Esophagus mucosa (tissue), 1 donor: ENCODE measurements at places on chromosomes 2 and 18. TPM values are rescaled to one million over a fixed set of nuclear protein-coding genes. Genes with fewer than 3 reads are reported as not detected.
A peak's percentile ranks its signal among the peaks of the same experiment; 100 is the strongest.

DNA sequence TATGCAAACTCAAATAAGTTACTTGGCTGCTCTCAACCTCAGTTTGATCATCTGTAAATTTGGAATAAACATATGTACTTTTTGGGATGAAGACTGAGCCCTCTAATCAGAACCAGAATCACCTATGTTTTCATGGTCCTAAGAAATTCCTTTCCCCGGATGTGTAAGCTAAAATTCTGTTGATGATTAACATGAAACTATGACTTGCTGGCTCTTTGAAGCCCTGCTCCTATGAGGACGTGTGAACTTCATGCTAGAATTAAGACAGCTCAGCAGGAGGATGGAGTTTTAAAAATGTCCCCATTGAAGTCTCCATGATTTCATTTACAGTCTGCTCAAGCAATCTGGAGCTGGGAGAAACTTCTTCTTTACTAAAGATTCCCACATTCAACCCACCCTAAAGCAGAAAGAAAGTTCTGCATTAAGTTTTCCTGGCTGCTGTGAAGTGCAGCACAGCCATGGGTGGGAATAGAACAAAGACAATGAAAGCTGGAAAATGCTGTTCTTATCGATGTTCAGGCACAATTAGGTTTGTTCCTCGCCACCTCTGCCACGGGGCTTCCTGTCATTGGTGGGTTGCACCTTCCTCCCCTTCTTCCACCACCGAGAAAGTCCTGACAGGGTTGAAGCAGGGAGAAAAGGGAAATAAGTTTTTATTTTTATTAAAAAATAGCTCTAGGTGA is 50.9 kb downstream of the ADCYAP1 start:
- no peak for ATAC-seq

Gene REG3G
- total RNA-seq: not detected

- ATAC-seq: no peak
These were observed 251.7 kb upstream of the HNRNPA3 start for GRCh38 chr2:176960736-176961520.

DNA sequence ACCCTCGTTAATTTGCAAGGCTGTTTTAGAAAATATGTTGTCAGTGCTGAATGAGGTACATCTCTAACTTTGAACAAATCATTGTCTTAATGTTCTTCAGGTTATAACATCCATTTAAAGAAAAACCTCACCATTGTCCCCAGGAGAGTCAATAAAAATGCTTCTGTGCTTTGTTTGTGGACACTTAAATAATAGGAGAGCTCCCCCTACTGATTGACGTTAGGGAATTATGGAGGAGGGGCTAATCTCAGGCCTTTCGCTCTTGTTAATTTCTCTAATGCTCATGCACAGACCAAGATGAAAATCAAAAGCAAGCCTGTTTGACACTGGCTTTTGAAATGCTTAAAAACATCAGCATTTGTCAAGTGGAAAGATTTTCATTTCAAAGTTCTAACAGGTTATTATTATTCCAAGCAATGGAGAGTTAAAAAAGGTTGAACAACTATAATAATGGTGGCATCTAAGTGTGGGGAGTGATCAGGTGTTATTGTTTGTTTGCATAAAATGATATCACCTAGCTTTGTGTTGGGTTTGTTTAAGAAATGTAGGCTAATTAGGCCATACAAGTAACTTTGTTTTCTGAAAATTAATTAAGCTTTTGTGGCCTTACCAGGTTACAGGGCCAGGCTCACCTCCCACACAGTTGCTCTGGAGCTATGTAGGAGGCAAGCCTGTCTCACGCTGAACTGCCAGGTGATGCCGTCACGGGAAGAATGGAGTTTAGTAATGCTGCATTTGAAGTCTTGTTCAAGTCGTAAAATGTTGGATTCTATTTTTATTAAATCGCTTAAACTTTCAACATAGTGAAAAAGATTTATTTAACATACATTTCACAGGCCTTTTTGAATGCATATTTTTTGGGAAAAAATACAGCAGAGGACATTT is 51.7 kb upstream of the SMIM21 start:
- ATAC-seq: peak; percentile 66

Gene DTNA
- 2.3 TPM for total RNA-seq

DNA sequence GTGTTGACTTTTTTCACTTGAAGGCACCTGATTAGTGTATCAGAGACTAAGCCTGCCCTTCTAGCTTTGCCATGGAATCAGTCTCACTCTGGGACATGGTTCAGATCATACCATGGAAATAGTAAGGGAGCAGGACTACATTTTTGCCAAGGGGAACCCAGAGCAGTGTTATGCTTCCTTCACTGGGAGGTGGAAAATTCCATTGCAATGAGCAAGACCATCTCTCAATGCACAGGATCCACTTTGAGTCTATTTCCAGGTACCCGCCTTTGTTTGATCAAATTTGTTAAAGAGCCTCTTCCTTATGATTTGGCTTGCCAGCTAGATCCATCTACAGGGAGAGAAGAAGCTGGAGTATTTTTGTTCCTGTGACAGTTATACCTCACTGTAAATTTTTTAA is 395.8 kb downstream of the MTX2 start:
- no peak for ATAC-seq

Gene TMEM163
- 0.20 TPM for total RNA-seq

DNA sequence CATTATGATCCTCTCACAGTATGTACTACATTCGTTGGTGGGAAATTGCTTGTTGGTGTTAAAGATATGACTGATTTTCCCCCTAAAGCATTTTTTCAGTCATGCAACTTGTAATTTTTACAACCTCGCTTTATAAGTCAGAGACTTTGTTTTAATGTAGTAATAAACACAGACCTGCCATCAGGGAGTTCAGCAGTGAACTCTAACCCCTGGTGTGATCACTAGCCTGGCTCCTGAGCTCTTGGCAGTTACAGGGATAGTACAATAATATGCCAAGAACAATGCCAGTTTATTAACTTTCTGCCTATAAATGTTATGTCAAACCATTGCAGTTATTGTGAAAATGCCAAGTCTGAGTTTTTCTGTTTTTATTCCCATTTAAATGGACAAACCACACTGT is 93.8 kb downstream of the EDAR start:
- ATAC-seq: no peak

Gene RAB31
- total RNA-seq: 50.0 TPM

DNA sequence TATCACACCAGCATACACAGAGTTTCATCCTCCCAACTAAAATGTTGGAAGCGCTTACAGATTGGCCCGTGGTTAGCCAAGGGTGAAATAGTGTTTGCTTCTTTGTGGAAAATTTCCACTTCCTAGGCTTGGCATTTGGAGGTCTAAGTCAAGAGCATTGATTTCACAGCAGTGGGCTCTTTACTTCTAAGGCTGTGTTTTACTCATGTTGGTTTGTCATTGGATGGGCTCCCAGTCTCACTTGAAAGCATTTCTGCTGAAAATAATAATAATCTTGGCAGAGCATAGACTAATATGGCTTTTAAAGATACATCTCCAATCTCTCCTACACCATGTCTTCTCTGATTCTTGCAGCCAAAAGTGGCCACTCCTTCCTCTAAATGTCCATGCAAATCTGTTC is 82.9 kb downstream of the DYNAP start:
- ATAC-seq: no peak

Gene TTLL4
- 14.0 TPM for total RNA-seq

DNA sequence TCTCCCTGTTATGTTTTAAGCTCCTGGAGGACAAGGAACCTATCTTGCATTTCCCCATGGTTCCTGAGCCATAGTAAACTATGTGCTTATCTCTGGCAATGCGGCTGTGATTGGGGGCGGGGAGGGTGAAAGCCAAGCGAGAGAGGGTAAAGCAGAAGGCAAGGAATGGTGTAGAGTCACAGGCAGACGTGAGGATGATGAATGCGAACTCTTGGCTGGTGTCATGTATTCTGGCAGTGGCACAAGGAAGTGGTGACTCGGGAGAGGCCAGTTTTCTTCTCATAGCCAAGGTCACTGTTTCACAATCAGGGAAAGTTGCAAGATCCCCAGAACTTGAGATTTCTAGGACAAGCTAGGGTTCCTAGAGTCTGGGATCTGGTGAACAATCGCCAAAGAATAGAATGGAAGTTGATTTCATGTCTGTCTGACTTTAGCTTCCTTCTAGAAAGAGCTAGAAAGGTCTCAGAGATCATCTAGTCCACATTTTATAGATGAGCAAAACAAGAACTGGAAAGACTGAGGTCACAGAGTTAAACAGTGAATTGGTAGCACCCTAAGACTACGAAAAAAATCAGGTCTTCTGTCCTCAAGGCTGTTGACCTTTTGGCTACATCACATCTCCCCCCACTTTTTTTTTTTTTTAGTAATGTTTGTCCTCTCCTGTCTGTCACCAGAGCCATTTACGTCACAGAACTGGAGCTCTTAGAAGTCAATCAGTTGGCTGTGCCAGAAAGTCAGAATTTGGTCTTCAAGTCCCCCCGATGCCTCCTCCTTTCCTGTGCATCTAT is 137.0 kb downstream of the BCL11A start:
- peak; percentile 94 for ATAC-seq

DNA sequence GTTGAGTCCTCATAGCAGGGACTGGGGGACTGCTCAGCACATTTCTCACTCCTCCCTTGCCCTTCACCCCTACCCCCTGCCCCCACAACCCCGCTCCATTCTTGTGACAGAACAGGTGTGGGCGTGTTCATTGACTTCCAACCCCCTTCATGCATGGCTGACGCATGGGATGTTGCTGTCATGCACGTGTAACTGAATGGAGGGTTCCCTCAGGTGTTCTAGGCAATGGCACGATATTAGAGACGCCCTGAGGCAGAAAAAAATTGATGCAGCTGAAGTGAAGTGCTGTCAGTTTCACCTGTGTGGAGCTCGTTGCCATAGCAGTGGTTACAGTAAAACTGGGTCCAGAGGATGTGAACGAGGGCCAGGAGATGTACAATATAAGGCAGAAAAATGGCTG is 6.5 kb upstream of the THOC1 start:
- ATAC-seq: no peak

- ATAC-seq: no peak
These were observed 9.0 kb upstream of the NBAS start for GRCh38 chr2:15570104-15570503.

Gene CTAGE1
- not detected for total RNA-seq

DNA sequence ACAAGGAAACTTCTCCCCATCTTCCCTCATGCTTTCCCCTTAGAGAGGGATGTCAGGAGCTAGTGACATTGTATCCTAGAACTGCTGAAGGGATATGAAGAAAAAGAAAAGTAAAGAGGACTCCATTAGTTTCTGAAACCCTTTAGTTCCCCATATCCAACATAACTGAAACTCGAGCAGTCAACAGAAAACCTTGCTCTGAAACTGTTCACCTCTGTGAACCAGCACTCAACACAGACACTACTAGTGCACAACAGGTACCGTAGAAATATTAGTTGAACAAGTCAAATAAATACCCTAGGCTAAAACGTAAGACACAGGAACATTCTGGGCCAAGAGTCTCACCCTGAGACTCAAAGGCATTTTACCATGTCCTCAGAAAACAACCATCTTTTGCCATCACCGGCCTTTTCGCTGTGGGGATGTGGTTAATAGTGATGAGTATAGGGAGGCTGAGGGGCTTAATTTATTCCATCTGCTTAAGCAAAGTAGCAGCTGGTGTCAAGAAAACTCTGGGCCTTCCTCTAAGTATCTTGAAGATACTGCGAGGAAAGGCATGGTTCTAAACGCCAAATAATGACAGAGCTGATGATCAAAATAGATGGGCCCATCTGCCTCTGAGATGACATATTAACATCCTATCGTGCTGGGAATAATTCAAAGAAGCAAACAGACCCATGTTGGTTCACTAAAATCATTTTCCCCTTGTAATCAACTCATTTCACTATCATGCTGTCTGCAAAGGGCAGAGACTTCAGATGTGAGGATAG is 156.8 kb downstream of the STK39 start:
- ATAC-seq: no peak

DNA sequence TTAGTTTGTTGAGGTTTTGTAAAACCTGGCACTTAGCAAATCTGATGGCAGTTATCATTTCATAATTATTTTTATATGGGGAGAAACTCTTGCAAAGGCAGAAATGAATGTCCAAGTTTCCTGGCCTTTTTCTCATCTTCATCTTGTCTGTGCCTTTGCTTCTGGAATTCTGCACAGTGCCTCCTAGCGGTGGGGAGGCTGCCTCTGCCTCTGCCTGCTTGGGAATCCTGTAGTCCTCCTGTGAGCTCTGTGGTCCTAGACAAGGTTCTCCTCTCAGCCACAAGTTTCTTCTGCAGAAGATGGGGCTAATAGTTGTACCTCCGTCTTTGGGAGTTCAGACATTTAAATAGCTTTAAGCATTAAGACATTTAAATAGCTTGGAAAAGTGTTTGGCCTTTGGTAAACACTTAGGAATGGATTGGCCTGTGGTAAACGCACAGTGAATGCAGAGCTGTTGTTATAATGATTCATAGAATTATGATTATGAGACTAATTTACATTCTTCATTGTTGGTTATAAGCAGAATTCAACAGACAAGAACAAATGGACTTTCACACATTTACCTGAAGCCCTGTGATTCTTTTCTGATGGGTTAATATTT is 101.2 kb downstream of the ZNF236 start:
- no peak for ATAC-seq

Gene NDUFAF7
- 6.9 TPM for total RNA-seq

Gene ANKRD62
- total RNA-seq: 0.48 TPM

- ATAC-seq: no peak
These were observed 682 bp upstream of the SCLY start for GRCh38 chr2:238060096-238060541.

DNA sequence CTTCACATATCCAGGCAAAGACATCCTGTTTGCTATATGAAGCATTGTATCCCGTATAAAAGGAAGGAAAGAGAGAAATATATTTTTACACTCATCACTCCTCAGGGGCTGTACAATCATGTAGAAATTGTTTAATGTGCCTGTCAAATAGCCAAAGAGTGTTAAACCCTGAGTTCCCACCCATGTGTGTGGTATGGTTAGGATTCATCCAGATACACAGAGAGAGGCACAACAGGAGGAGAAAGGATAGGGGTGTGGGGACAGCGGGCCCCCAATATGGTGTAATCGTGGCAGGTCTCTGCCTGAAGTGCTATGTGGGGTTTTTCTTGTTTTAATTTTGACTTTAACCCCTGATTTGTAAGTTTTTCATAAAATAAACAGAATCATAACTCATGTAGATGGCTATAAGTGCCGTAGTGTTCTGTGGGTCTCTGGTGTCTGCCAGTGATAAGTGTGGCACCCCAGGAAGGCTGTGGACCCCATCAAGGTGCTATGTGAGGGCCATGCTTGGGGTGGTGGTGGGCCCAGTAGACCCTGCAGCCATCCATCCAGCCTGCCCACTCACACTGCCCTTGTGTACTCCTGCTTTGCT is 10.2 kb upstream of the IL18R1 start:
- no peak for ATAC-seq

- ATAC-seq: no peak
These were observed 84.2 kb upstream of the GPC1 start for GRCh38 chr2:240351088-240351741.

- ATAC-seq: no peak
These were observed 314.7 kb downstream of the TXNL1 start for GRCh38 chr18:56323673-56324072.

Gene ABCG8
- total RNA-seq: not detected

Gene POLE4
- total RNA-seq: 42.4 TPM

Gene FBXO36
- 1.8 TPM for total RNA-seq

DNA sequence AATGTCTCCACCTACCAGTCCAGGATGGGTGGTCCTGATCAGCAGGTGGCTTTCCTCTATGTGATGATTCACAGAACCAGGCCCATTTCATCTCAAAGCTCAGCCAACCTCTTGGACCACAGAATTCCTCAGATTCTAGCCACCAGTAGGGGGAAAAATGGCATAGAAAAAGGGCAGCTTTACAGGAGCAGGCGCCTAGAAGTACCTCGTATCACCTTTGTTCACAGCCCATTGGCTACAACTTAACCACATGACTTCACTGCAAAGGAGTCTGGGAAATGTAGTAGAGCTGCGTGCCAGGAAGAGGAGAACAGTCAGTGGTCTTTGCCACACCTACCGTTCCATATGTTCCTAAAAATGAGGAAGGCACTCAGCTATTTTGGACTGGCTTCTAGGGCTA is 62.8 kb upstream of the DTNA start:
- ATAC-seq: no peak
